Stimulated activated CD8-positive, alpha-beta memory T cell treated with anti-CD3 and anti-CD28 coated beads, Interleukin-12 subunit alpha, Interleukin-12 subunit beta, amount 100 ng/mL, for 4 hours (primary cell): ENCODE measurements at places on chromosomes 11 and 22.
A peak's percentile ranks its signal among the peaks of the same experiment; 100 is the strongest.

DNA sequence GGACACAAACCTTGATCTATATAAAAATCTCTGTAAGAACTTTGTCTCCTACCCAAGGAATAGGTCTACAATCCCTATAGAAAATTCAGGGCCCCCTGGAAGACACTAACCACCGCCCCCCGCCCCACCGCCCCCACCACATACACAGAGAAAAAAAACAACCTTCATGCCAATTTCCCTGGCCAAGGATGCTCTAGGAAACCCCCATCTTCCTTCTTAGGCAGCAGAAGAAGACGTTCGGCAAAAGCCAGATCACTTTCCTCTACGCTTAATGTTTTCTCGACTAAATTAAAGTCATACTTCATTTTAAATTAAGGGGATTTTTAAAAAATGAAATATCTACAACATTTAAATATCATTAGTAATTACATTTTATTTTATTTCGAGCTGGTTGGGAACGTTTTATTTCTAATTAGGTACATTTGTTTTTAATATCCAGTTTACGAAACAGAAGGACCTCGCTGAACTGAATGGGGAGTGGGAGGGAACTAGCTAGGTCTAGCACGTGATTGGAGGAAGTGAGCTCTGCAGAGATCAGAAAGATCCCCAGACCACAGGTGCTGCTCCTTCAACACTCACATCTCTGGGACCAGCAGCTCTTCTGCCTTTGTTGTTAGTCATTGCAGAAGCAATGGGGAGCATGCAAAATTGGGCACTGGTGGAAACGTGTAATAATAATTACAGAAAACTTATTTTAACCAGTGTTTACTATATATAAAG lies 472.3 kb downstream of the MN1 start:
- DNase-seq = no peak

DNA sequence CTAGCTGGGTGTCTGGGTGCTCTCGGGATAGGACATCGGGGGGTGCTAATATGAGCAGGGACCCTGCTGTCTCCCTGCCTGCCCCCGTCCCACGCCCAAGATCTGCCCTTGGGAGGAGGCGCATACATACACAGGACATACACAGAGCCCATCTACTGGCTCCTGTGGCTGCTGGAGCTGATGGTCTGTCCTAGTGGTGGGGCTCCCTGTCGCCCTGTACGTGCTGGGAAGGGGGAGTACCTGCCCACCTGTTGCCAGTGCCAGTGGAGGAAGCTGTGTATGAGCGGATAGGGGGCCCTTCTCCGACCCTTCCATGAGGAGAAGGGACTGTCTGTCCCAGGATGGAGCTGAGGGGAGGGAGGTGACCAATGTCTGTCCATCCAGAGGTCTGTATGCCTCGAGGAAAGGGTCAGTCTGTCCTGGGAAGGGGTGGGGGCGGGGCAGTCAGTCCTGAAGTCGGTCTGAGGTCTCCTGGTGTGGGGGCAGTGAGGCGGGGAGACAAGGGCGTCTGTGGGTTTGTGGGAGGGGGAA lies 952 bp downstream of the TBC1D10A start:
- DNase-seq = no peak

DNA sequence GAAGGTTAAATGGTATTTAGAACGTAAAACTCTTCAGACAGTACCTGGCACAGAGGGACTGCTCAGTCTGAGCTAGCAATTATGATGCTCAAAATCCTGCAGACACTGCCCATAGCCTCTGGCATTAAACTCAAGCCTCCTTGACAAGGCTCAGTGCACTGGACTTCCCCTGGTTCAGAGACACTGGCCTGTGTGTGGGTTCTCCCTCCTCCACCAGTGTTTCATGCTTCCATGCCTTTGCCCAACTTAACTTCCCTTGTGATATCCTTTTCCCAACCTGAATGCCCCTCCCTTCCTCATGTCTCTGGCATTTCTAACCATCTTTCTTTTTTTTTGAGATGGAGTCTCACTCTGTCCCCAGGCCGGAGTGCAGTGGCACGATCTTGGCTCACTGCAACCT lies 9.1 kb downstream of the LTBP3 start:
- no peak for DNase-seq

- DNase-seq = no peak
Observed at GRCh38 chr11:118918686-118919280, 6.9 kb downstream of the BCL9L start.

DNA sequence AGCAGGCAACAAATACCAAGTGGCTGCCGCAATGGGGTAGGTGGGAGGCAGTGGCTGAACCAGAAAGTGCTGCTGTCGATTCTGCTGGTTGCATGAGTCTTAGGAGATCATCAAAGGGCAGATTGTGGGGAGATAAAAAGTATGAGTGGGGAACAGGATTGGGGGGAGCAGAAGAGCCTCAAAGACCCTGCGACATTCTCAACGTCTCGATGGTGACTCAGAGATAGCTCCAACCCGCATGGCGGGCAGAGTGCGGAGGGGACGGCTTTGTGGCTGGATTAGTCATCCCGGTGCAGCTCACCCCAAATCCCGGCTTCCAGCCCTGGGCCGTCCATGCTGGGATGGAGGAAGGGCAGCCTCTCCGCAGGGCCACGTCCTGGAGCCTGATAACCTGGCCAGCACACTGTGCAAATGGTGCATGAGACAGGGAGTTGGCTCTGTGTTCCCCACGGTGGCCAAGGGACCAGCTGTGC lies 11.6 kb upstream of the RTN4R start:
- no peak for DNase-seq

DNA sequence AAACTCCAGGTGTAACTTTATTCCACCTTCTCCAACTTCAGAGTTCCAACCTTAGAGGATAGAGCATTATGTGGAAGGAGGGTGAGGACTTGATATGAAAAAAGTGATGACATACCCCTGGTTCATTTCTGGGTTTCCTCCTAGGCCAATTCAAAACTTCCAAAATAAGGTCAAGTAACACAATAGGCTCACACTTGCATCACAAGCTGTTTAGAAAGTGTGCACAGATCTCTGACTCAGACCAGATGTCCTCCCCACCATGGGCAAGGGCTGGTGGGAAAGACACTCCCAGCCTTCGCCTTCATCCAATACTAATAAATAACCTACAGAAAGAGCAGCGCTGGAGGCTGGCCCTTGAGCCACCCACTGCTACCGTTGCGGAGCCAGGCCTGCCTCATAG lies 5.8 kb upstream of the BUD13 start:
- no peak for DNase-seq

- DNase-seq = no peak
Observed at GRCh38 chr22:20114506-20115475, 1.1 kb upstream of the RANBP1 start.

DNA sequence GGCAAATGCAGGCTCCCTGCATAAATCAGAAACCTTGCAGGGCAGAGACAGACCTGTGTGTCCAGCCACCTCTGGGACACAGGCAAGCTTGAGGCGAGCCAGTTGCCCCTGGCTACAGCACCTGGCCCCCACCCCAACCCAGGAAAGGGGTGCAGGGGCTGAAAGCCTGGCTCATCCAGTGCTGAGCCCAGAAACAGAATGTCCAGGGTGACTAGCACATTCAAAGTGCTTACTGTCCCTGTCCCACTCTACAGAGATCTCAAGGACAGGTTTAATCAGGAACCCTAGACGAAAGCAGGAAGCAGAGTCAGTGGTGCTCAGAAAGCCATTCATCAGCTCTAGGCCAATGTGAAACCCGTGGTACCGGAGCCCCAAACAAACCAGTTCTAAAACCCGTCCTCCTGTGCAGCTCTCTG lies 31.9 kb downstream of the PLEKHA7 start:
- no peak for DNase-seq

- no peak for DNase-seq
Observed at GRCh38 chr11:77055913-77056312, 10.9 kb upstream of the CAPN5 start.

GRCh38 chr11:47986219-47986618 lies 5.9 kb downstream of the PTPRJ start:
- DNase-seq = no peak

DNA sequence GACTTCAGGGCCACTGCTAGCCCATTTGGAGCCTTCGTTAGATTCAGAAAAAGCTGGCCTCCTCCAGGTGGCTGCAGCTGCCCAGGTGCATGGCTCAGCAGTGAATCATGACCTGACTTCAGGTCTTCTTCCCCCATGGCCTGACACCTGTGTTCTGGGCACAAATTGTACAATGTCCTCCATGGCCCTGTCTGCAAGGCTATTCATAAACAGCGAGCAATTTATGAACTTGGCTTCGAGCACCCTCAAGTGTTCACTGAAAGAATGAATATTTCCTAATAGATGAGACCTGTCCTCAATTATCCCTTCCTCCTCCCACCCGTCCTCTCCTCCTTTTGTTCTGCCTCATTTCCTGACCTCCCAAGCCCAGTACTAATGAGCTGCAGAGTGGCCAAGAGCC lies 12.2 kb upstream of the VPS37C start:
- no peak for DNase-seq

GRCh38 chr22:36249160-36249559 lies 3.8 kb upstream of the APOL1 start:
- DNase-seq = no peak

DNA sequence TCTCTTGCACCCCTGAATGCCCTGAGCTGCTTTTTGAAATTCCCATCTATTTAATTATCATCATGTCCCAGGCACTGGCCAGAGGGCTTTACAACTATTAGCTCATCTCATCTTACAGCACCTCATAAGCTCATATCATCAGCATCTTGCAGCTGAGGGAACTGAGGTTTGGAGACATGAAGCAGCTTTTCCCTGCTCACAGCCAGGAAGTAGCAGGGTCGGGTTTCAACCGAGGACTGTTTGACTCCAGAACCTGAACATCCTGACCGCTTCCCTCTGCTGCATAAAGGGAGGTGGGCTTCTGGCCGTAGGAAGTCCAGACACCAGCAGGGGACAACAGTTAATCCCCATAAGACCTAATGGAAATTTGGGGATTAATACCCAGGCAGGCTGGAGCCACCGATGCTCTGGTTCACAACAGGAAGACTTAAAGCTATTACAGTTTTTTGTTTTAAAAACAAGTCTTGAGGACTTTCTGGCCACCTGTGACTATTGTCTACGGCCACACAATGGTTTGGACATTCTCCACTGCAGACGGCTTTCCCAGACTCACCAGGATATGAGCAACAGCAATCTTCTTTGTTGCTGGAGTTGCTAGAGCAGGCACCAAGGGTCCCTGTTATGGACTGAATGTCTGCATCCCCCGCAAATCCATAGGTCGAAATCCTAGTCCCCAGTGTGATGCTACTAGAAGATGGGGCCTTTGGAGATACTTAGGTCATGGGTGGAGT lies 47.4 kb downstream of the CHST1 start:
- DNase-seq = no peak

- no peak for DNase-seq
Observed at GRCh38 chr11:11858676-11859075, 16.9 kb downstream of the USP47 start.

GRCh38 chr22:20116376-20116950 lies 559 bp downstream of the RANBP1 start:
- no peak for DNase-seq

DNA sequence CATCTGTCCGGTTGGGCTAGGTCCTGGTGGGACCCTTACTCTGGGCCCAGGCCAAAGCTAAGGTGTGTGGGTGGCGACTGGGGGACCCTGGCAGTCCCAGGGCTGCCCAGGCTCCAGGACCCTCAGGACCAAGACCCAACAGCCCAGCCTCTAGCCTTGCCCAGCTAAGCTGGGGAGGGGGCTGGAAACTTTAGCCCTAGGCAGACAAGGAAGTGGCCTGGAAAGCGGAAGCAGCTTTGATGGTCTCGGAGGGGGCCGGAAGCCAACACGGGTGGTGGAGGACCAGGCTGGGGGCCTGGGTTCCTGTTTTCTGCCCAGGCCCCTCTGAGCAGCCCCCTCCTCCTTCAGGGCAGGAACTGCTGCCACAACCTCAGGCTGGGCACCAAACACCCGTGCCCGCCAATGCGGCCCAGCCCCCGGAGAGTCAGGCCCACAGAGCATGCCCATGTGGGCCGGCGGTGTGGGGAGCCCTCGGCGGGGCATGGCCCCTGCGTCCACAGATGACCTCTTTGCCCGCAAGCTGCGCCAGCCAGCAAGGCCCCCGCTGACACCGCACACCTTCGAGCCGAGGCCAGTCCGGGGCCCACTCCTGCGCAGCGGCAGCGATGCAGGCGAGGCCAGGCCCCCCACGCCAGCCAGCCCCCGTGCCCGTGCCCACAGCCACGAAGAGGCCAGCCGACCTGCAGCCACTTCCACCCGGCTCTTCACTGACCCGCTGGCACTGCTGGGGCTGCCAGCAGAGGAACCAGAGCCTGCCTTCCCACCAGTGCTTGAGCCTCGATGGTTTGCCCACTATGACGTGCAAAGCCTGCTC lies 2.8 kb downstream of the SIPA1 start:
- peak; percentile 30 for DNase-seq

DNA sequence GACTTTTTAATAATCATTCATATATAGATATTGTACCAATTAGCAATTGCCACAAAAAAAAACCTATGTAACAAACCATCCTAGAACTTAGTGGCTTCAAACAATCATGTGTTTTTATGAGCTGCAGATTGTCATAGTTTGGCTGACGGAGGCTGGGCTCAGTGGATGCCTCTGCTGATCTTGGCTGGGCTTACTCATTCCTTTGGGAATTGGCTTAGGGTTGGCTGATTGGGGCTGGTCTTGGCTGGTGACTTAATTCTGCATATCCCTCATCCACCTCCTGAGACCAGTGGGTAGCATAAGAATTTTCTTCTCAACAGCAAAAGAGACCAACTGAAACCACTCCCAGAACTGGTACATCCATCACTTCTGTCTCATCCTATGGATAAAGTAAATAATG lies 57.9 kb upstream of the PHF21B start:
- no peak for DNase-seq
